MM.1S (cell line): ENCODE measurements at places on chromosomes 7 and 10.

DNA sequence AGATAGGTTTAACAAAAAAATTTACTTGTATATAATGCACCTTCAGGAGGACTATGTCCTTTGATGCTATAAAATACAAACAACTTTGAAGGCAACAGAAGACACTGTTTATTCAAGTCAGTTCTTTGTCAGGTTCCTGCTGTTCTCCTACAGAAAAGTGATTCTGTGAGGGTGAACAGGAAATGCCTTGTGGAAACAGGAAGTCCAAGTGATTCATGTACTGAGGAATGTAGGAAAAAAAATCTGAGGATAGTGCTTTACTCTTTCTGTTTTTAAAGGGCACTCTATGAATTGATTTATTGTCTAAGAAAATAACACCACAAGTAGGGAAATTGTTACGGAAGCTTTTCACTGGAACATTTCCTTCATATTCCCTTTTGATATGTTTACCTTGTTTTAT lies 171.9 kb downstream of the HDAC9 start:
- DNase-seq: no peak

- DNase-seq: no peak
These were observed 19.9 kb downstream of the SLC29A3 start for GRCh38 chr10:71338728-71339495.

GRCh38 chr10:49540056-49540797 lies 1.3 kb upstream of the ERCC6 start:
- no peak for DNase-seq

GRCh38 chr7:116988363-116988989 lies 35.2 kb downstream of the ST7 start:
- peak; percentile 37 for DNase-seq

GRCh38 chr10:59709395-59710125 lies at the start of gene SLC16A9:
SLC16A9 (minus strand) TSS chr10:59709850; CDS start chr10:59684291, 25,559 bp downstream.
- peak; percentile 77 for DNase-seq

- no peak for DNase-seq
These were observed 69.1 kb upstream of the CYP26C1 start for GRCh38 chr10:92991513-92991912.

DNA sequence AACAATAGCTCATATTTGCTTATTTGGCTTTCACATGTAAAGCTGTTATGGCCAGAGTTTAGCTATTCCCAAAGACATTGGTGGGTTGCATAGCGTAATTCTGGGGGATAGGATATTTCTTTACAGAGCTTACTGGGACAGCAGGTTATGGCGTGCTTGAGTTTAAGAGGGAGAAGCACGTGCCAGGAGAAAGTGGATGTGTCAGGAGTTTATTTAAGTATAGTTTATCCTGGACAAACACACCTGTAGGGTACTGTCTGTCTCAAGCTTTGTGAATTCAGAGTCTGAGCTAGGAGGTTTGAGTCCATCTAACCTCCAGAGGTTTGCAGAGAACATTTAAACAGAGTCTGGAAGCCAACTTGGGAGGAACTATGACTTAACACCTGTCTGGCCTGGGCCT lies 21.3 kb downstream of the GBF1 start:
- DNase-seq: no peak

DNA sequence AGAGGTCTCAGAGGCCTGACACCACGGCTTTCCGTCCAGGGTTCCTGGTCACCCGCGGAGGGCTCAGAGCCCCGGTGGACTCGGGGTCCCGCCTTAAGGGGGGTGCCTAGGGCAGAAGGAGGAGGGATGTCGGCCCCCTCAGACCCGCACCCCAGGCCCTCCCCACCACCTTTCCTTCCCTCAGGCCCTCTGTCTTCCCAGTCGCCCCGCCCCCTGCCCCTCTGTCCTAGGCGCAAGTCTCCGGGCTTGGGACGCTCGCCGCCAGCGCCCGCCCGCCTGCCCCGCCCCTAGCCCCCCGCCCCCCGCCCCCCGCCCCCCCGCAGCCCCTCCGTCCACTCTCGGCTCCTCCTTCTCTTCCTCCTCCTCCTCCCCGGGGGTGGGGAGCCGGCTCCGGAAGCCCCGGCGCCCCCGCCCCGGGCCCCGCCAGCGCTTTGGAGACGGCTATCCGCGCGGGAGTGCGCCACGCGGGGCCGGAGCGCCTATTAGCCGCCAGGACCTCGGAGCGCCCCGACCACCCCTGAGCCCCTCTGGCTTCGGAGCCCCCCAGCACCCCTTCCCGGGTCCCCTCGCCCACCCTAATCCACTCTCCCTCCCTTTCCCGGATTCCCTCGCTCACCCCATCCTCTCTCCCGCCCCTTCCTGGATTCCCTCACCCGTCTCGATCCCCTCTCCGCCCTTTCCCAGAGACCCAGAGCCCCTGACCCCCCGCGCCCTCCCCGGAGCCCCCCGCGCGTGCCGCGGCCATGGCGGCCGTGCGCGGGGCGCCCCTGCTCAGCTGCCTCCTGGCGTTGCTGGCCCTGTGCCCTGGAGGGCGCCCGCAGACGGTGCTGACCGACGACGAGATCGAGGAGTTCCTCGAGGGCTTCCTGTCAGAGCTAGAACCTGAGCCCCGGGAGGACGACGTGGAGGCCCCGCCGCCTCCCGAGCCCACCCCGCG lies at the start of gene AEBP1:
Gene AEBP1, plus strand, starts transcription at position 423 of the 937 bp plus-strand sequence. Its CDS starts 321 bp downstream, at position 744.
- DNase-seq: no peak

DNA sequence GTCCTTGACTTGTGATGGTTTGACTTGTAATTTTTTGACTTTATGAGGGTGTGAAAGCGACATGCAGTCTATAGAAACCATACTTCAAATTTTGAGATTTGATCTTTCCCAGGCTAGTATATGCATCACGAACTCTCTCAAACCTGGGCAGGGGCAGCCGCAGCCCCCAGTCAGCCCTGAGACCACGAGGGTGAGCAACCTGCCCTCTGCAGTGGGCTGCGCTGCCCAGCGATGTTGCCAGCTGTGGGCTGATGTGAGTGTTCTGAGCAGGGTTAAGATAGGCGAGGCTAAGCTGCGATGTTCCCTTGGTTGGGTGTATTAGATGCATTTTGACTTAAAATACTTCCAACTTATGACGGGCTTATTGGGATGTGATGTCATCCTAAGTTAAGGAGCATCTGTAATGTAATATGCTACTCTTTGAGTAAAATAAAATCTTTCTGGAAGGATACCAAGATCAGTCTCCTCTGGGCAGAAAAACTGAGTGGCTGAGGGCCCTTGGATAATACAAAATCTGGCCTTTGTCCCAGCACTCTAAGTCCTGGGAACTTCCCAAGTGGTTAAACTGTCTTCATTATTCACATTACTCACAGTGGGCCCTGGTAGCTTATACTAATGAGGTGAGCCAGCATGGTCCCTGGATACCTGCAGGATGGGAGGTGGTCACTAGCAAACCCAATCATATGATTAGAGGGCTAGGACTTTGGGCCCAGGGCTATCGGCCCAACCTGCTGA lies 28.4 kb upstream of the CNPY1 start:
- DNase-seq: no peak

DNA sequence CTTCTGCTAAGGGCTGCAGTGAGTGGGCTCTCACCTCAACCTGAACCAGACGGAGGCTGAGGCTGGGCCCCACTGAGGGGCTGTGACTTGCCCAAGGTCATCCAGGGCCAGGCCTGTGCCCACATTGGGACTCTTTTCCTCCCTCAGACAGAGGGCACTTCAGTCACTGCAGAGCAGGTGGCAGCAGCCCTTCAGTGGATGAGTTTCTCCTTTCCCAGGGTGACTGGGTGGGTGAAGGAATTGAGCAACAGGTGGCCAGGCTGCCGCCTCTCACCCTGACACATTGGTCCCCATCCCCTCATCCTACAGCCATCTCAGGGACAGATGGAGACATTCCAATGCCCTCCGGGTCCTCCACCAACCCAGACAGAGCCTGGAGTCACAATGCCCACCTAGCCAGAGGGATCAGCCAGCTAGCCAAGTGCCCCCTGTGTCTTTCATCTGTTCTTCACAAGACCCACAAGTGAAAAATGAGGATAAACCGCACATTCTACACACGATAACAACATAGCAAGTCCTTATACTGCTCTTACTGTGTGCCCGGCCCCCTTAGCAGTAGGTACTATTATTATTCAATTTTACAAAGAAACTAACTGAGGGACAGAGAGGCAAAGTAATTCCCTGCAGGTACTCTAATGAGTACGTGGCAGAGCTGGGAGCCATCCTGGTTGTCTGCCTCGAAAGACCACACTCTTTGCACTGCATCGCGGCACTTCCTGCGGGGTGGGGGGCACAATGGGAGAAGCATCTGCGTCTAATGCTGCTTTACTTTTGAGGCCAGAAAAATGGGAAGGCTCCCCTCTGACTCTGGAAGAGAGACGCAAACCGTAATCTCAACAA lies 1.7 kb upstream of the SLC18A3 start:
- DNase-seq: no peak

DNA sequence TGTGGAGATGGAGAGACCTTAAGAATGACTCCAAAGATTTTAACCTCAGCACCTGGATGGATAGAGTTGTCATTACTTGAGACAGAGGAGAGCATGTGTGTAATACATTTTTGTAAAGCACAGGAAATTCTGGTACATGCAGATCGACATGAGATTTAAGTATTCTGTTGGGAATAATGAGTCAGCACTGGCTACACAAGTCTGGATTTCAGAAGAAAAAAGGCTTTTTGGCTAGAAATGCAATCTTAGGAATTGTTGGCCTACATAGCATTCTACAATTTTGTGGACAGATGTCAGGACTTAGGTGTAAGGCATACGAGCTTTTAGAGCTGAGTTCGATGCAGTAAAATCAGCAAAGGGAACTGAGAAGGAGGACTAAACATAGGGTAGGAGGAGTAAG lies 24.1 kb upstream of the ANKRD30A start:
- DNase-seq: no peak

- DNase-seq: no peak
These were observed 46.6 kb downstream of the BPGM start for GRCh38 chr7:134693256-134693655.

- no peak for DNase-seq
These were observed 6.6 kb downstream of the GJD4 start for GRCh38 chr10:35611750-35612149.

DNA sequence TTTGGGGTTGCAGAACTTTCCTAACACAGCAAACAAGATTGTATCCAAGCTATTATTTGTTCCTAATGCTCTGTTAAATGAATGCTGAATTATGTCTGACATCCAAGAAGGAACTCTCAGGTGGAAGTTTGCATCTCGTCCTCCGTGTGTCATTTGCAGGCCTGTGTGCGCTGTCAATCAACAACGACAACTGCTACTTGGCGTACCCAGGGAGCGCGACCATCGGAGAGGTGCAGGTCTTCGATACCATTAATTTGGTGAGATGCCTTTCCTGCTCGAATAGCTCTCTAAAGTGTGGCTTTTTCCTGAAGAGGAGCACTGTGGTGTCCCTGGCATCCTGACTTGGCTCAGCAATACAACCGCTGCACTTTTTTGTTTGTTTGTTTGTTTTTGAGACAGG lies 26.9 kb downstream of the WIPI2 start:
- no peak for DNase-seq

GRCh38 chr7:52992479-52993162 lies 42.8 kb upstream of the POM121L12 start:
- no peak for DNase-seq

- DNase-seq: no peak
These were observed 336.8 kb downstream of the ARL4A start for GRCh38 chr7:13024121-13024674.

- DNase-seq: no peak
These were observed 234.8 kb downstream of the TRIL start for GRCh38 chr7:28723336-28723735.

DNA sequence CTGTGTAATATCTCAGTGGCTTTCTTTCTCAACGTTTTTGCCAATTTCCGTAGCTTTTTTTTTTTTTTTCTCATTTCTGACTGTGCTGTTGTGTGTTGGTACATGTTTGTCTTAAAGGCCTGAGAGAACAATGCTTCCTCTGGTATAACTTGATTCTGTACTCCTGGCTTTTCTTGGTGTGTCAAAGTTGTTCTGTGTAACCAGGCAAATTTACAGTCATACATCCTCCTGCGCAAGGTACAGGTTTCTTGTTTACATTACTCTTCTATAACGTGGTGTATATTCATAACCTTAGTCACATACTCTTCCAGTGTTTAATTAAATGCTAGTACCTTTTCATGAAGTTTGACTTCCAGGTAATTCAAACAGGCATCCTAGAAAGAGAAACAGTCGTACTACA lies 8.3 kb upstream of the ARHGAP12 start:
- no peak for DNase-seq

DNA sequence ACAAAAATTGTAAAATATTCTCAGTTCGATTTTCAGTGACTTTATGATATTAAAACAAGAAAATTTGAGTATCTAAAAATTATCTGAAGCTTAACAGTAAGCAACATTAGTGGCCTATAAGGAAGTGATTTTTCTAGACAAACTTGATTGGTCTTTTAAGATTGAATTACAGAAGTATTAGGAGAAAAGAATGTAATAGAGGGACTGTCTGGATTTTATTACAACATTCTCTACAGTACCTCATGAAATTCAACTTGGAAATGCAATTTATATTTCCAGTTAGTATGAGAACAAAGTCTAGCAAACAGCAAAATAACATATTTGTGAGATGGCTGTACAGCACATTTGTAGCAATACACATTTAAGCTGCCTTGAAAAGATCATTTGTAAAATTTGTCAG lies 18.8 kb downstream of the REEP3 start:
- DNase-seq: no peak

DNA sequence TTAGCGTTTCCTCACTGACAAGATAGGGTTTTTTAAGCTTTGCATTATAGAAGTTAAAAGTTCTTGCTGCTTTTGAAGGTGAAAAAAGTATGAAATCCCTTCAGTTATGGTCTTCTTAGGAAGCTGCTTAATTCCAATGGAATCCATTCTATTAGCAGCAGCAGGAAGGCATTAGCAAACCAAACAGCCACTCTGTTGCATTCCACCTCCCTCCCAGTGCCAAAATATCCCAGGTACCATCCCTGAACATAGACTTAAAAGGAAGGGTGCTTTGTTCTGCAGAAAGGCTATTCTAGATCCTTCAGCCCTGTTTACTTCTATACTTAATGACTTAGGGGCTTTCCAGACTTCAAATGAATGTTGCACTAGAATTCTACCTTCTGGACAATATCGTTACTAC lies 23.8 kb downstream of the ENO4 start:
- no peak for DNase-seq

DNA sequence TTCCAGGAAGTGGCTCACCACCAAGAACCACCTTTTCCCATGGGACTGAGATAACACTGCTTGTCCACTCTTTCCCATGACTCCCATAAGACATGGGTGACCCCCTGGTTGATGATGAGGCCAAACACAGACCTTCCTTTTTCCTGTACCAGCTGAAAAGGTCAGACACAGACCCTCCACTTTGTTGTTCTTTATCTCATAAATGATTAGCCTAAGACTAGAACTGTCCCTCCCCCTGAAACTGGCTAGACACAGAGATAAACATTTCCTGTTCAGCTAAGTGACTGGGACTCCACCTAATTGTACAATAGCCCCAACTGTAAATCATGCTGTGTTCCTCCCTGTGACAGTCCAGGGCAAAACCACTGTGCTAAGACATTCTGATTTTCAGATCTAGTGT lies 8.2 kb upstream of the NRG3 start:
- peak; percentile 89 for DNase-seq
